ENCODE measurements at places on chromosomes 2 and 18. TPM values are rescaled to one million over a fixed set of nuclear protein-coding genes. Genes with fewer than 3 reads are reported as not detected.

CIB4 gene
- total RNA-seq, result not detected

DNA sequence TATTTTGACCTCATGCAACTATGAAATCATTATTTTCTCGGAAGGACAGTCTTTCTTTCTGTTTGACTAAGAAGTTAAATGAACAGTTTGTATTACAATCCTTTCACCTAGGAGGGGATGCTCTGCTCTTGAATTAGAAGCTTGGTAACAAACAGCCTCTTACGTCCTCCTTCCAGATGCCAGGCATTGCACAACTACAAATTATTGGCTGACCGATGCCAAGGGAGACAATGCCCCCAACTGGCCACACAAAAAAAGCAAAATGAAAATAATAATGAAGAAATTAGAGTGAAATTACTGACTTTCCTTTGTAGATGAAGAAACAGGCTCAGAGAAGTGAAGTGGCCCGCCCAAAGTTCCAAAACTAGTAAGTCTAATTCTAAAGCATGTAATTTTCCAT, 177.9 kb downstream of the CYRIA start:
- peak; percentile 27 for DNase-seq
- no peak overlapping the region for H3K27ac ChIP-seq
- H3K4me1 ChIP-seq, result no peaks in the 10 kb centered on the region
- H3K36me3 ChIP-seq, result no peaks in the 10 kb centered on the region

- no peak for DNase-seq
- no peaks in the 10 kb centered on the region for H3K4me1 ChIP-seq
- no peak overlapping the region for H3K27ac ChIP-seq
- no peak overlapping the region for H3K4me3 ChIP-seq
- H3K36me3 ChIP-seq, result no peaks in the 10 kb centered on the region
- no peaks in the 10 kb centered on the region for H3K27me3 ChIP-seq
Measured at GRCh38 chr2:142300517-142300916, 169.7 kb upstream of the LRP1B start.

DNA sequence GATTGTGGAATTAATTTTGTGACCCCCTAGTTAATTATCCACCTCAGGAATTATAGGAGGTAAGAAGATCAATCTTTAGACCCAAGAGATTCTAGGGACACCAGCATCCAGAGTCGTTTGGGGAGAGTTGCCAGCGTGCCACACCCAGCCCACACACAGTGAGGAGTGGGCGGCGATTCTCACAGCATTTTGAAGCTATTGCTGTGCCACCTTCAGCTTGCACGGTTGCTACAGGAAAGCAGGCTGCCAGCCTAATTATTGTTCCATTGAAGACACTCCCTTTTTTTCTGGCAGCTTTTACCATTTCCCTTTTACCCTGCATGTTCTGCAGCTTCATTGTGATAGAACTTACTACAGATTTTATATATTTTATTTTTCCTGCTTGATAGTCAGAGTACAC, 13.1 kb upstream of the MYL12A start:
- H3K27me3 ChIP-seq, result no peaks in the 10 kb centered on the region
- no peak for DNase-seq
- H3K27ac ChIP-seq, result no peak overlapping the region
- no peak overlapping the region for H3K4me3 ChIP-seq
- no peaks in the 10 kb centered on the region for H3K4me1 ChIP-seq
- no peaks in the 10 kb centered on the region for H3K36me3 ChIP-seq

DNA sequence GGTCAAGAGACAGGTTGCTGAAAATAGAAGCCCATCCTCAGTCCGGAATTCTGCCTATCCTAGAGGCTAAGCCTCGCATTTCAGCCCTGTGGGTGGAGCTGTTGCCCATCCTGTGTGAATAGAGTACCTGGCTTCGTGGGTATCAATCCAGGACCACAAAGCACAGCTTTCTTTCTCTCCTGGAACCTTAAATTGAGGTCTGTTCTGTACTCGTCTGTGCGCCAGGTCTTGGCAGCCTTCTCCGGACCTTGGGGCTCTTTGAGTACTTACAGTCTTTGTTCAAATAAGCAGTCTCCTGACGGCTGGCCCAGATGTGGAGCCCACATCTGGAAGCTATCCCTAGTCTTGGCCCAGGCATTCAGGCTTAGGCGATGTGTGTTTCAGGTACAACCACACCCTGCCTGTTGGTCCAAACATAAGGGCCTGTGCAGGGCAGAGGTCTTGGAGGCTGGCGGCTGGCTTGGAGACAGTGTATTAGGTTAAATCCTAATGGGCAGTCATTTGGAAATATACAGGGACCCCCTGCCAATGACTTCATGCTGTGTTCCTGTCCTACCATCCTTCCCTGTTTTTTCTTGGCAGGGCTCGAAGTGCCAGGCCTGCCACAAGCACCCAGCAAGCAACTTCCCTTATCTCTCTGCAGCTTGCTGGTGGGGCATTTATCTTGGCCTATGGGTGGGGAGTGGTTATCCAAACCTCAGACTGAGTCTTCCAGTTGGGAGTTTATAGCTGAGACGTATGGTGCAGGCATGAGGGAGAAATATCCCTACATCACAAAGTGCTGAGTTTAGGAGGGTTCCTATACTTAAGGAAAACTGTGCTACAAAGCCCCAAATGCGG, 294.1 kb downstream of the BCL2 start:
- H3K27ac ChIP-seq, result no peak overlapping the region
- H3K4me3 ChIP-seq, result no peak overlapping the region
- DNase-seq, result no peak
- no peaks in the 10 kb centered on the region for H3K36me3 ChIP-seq

- H3K4me1 ChIP-seq, result no peaks in the 10 kb centered on the region
- H3K36me3 ChIP-seq, result no peaks in the 10 kb centered on the region
- H3K27me3 ChIP-seq, result no peaks in the 10 kb centered on the region
Measured at GRCh38 chr2:101188683-101189405, 37.7 kb upstream of the TBC1D8 start.

SERPINB13 gene
- not detected for total RNA-seq

REG3G gene
- total RNA-seq, result not detected

XDH gene
- 40.8 TPM for total RNA-seq

- peaks cover 93% of the 10 kb centered on the region for H3K4me1 ChIP-seq
- H3K4me3 ChIP-seq, result no peak overlapping the region
- no peaks in the 10 kb centered on the region for H3K27me3 ChIP-seq
- H3K27ac ChIP-seq, result peak overlapping the region; percentile 90
Measured at GRCh38 chr18:44803019-44803650, 122.4 kb downstream of the SETBP1 start.

GRCh38 chr18:44533071-44533470, 147.6 kb upstream of the SETBP1 start:
- no peak overlapping the region for H3K27ac ChIP-seq
- H3K4me3 ChIP-seq, result no peak overlapping the region
- no peaks in the 10 kb centered on the region for H3K36me3 ChIP-seq
- H3K4me1 ChIP-seq, result no peaks in the 10 kb centered on the region

DNA sequence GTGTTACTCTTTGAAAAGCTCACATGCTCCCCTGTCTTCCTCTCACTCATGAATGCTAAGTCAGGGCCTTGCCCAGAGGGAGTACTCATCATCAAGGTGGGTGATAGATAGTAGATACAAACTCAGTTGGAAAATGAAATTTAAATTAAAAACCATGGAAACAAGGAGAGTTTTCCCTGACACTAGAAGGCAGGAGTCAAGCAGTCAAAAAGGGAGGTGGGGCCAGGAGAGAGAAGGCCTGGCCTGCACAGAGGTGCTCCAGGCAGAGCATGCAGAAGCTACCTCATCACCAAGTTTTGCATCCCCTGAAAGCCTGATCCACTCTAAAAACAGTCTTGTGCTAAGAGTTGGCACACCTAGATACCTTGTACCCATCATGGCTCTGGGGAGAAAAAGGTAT, 143.7 kb downstream of the MYO5B start:
- no peak overlapping the region for H3K27ac ChIP-seq
- no peaks in the 10 kb centered on the region for H3K36me3 ChIP-seq
- H3K4me3 ChIP-seq, result no peak overlapping the region

GRCh38 chr2:119261493-119262225, 38.0 kb downstream of the STEAP3 start:
- no peak overlapping the region for H3K27ac ChIP-seq
- no peak for DNase-seq
- H3K27me3 ChIP-seq, result no peaks in the 10 kb centered on the region
- peaks cover 3% of the 10 kb centered on the region for H3K36me3 ChIP-seq
- no peak overlapping the region for H3K4me3 ChIP-seq

DNA sequence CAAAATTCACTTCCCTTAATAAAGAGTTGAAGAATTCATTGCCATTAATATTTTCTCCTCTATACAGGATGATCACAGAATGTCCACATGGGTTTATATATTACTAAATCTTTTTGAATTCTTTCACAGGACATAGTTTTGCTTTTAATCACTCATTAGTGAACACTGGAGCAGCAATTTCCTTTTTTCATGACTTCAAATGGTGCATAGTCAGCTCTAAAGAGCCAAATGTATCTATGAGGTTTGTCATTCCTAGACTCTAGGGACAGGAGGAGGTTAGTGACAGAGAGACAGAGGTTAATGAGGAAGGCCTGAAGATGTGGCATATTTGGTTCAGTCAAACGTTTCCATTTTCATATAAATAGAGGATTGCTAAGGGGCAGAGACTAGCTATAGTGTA, 111.8 kb downstream of the FSHR start:
- DNase-seq, result no peak
- H3K27ac ChIP-seq, result no peak overlapping the region
- no peaks in the 10 kb centered on the region for H3K27me3 ChIP-seq
- H3K4me1 ChIP-seq, result no peaks in the 10 kb centered on the region
- no peak overlapping the region for H3K4me3 ChIP-seq
- H3K36me3 ChIP-seq, result no peaks in the 10 kb centered on the region

DNA sequence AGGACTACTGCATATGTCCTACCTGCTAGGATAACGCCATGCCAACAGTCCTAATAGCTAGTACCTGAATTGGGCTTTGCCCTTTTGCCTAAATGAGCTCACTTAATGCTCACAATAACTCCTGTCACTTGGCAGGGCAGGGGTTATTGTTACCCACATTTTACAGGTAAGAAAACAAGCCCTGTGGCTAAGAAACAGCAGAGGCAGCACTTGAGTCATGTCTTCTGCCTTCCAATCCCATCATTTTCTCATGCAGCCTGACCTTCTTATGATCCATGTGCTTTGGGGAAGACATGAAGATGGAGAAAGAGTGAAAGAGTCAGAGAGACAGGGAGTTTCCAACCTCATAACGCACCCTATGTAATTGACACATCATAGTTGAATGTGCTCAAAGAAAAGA, 33.6 kb upstream of the LPIN1 start:
- H3K36me3 ChIP-seq, result no peaks in the 10 kb centered on the region
- H3K4me1 ChIP-seq, result peaks cover 7% of the 10 kb centered on the region
- DNase-seq, result no peak
- no peaks in the 10 kb centered on the region for H3K27me3 ChIP-seq
- no peak overlapping the region for H3K4me3 ChIP-seq

SP5 gene
- total RNA-seq, result 5.8 TPM

TEKT4 gene
- not detected for total RNA-seq

SPOPL gene
- total RNA-seq, result 4.1 TPM

- H3K27me3 ChIP-seq, result no peaks in the 10 kb centered on the region
- H3K4me1 ChIP-seq, result peaks cover 84% of the 10 kb centered on the region
- H3K4me3 ChIP-seq, result no peak overlapping the region
- H3K27ac ChIP-seq, result no peak overlapping the region
- DNase-seq, result peak; percentile 63
Measured at GRCh38 chr2:160324161-160324800, 124.2 kb upstream of the ITGB6 start.

GRCh38 chr2:189551808-189552207, 28.8 kb downstream of the SLC40A1 start:
- no peaks in the 10 kb centered on the region for H3K27me3 ChIP-seq
- DNase-seq, result no peak
- no peak overlapping the region for H3K4me3 ChIP-seq

DNA sequence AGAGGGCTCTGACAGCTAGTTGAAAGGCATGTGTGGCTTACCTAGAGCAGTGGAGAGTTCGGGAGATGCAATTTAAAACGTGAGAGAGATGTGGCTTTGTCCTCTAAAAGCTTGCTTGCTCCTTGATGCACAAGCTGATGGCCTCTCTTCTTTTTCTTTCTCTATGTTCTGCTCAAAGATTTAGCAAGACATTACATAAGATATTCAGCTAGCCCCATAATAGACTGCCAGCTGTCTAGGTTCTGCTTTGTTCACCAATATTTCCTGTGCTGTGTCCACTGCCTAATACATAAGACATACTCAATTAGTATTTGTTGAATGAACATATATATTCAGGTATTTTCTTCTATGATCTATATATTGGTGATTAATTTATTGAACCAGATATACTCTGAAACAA, 31.1 kb downstream of the SPATS2L start:
- H3K4me1 ChIP-seq, result peaks cover 50% of the 10 kb centered on the region
- peak overlapping the region; percentile 38 for H3K27ac ChIP-seq
- DNase-seq, result no peak
- no peaks in the 10 kb centered on the region for H3K27me3 ChIP-seq
- H3K4me3 ChIP-seq, result no peak overlapping the region
- H3K36me3 ChIP-seq, result no peaks in the 10 kb centered on the region

GRCh38 chr2:155770516-155770915, 562.0 kb downstream of the NR4A2 start:
- no peaks in the 10 kb centered on the region for H3K36me3 ChIP-seq
- no peak overlapping the region for H3K27ac ChIP-seq
- DNase-seq, result no peak
- no peak overlapping the region for H3K4me3 ChIP-seq
- H3K27me3 ChIP-seq, result no peaks in the 10 kb centered on the region
- no peaks in the 10 kb centered on the region for H3K4me1 ChIP-seq

SLC11A1 gene
- total RNA-seq, result 20.4 TPM

GRCh38 chr2:149768320-149768799, 180.8 kb upstream of the MMADHC start:
- no peaks in the 10 kb centered on the region for H3K36me3 ChIP-seq
- no peaks in the 10 kb centered on the region for H3K27me3 ChIP-seq
- DNase-seq, result no peak
- no peak overlapping the region for H3K27ac ChIP-seq

DNA sequence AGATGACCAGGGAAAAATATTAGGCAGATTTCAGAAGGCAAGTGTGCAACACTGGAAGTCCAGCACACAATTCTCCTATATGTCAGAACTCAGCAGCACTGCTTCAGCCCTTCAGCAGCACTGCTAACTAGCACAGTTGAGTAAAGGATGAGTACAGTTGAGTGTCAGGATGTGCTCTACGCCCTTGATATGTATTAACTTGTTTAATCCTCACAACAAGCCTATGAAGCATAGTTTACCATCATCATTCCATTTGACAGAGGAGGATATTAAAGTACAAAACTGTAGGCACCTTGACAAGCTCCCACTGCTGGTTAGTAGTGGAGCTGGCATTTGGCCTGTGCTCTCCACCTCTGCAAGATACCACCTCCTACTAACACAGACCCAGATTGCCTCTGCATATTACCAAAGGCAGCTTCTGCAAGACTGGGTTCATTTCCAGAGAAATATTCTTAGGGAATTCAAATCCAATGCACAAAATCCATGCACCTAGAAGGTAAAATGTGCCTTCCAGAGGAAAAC, 230.8 kb downstream of the ANAPC1 start:
- no peaks in the 10 kb centered on the region for H3K27me3 ChIP-seq
- no peak for DNase-seq
- no peaks in the 10 kb centered on the region for H3K4me1 ChIP-seq
- H3K4me3 ChIP-seq, result no peak overlapping the region
- H3K36me3 ChIP-seq, result no peaks in the 10 kb centered on the region

All from stomach (tissue), 19 donors.